ENCODE measurements at places on chromosomes 4 and X. TPM values are rescaled to one million over a fixed set of nuclear protein-coding genes. Genes with fewer than 3 reads are reported as not detected.

GRCh38 chrX:16208601-16209000 lies 41.3 kb downstream of the MAGEB17 start:
- no peak for DNase-seq

DNA sequence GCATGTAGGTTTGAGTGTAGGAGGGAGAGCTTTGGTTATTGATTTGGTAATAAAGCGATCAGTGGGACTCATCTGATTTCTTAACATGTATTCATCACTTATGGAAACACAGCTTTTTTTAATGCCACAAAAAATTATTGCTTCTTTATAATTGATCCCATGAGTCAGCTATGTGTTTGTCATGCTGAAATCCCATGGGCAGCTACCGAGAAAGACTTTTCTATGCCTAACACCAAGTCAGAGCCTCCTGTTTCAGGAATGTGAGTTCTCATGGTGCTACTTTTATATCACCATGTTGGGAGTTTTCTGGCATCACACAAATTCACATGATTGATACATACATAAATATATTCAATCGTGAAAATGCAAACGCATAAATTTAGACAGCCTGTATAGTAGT lies 165.7 kb downstream of the RAPGEF2 start:
- DNase-seq, result no peak

- DNase-seq, result peak; percentile 38
These were observed 1.3 kb downstream of the SH3TC1 start for GRCh38 chr4:8200302-8200975.

GRCh38 chr4:10025230-10025806 lies 4.0 kb upstream of the SLC2A9 start:
- no peak for DNase-seq

DNA sequence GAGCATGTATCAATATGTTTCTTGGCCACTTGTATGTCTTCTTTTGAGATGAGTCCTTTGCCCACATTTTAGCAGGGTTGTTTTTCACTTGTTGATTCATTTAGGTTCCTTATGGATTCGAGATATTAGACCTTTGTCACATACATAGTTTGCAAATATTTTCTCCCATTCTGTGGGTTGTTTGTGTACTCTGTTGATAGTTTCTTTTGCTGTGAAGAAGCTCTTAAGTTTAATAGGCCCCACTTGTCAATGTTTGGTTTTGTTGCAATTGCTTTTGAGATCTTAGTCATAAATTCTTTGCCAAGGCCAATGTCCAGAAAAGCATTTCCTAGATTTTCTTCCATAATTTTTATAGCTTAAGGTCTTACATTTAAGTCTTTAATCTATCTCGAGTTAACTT lies 280.7 kb upstream of the GALNT7 start:
- no peak for DNase-seq

DNA sequence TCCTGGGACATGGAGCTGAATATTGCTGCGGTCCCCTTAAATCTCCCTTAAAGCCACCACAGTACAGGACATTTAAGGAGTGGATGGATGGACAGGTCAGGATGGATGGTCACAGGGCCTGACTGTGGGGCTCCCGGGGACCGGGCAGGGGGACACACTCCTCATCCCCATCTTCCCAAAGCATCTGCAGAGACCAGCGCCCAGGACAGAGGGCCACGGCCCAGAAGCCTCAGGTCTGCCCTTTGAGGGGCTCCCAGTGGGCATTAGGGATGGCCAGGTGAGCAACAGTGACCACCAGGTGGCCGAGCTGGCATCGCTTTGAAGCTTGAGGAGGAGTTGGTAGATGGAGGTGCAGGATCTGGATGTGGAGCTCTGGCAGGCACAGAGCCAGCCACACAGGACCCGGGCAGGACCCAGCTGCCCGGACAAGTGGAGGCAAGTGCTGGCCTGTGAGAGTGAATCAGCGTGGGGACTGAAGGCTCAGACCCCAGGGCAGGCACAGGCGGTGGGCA lies 51.4 kb downstream of the ABLIM2 start:
- DNase-seq, result no peak

GRCh38 chr4:129972257-129972656 lies 876.3 kb downstream of the C4orf33 start:
- DNase-seq, result no peak

DNA sequence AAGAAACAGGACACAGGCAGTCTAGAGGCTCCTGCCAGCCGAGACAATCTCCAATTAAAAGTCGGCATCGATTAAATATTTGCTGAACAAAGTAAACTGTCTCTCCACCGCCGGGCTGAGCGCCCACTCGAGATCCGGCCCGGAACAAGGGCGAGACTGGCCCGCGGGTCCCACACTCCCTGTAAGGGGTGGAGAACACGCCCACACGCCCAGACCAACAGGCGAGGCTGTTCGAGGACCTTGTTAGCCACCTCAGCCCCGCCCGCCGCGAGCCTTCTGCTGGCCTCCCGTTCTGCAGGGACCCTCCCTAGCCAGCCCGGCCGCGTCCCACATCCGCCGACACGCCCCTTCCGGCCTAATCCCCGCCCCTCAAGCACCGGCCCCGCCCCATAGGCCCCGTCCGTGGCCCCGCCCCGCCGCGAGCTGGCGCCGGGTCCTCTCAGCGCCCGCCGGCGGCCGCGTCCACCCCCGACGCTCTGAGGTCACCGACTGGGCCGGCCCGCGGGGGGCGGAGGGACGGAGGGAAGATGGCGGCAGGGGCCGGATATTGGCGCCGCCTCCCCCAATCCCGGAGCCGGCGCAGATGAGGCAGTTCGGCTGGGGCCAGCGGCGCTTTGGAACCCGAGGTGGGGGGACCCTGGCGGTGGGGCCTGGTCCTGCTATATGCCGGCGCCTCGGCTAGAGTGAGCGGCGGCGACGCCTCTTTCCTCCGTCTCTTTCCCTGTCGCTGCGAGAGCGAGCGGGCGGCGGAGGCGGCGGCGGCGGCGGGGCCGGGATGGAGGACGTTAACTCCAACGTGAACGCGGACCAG lies at the start of gene SLAIN2:
Gene SLAIN2 (plus strand): TSS at position 565 of the 811 bp plus-strand sequence. CDS start 211 bp downstream, at position 776.
- DNase-seq, result peak; percentile 97

GRCh38 chrX:41734530-41734929 lies 10.5 kb downstream of the GPR82 start:
- DNase-seq, result peak; percentile 13

DNA sequence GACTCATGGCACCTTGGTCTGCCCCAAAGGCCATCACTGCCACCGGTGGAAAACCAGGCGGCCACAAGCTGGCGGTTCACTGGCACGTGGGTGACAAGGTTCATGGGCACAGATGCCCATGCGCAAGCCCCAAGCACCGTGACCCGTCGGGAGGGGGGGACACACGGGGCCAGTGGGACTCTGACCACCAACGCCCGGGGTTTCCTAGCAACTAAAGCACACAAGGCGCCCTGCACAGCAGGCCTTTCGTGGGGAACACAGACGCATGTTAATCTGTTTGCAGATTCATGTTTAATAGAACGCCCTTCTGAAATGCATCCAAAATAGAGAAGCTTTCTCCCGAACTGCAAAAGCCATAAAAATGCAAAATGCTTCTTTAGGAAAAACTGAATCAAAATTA lies 43.9 kb downstream of the FAM53A start:
- DNase-seq, result no peak

DNA sequence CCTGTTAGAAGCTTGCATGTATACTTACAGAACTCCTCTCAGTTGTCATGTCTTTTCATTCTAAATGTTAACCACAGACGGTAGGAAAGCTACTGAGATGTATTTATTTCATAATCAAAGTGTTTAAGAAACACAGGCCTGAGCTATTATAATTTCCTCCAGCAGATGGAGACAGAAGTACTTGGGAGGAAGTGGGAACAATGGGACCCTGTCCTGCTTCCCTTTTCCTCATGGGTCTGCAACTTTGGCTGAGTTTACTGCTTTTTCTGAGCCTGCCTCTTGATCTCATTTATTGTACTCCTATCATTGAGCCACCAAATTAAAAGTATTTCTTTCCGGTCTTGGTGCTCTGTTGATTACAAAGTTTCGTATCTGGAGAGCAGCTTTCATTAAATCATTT lies 67.7 kb upstream of the SPANXN2 start:
- peak; percentile 9 for DNase-seq

GRCh38 chr4:138217567-138217966 lies 24.6 kb downstream of the SLC7A11 start:
- DNase-seq, result no peak

The APLN gene
- total RNA-seq, result 0.19 TPM

The XK gene
- total RNA-seq, result 1.6 TPM

The PCYT1B gene
- 0.46 TPM for total RNA-seq

The TEX11 gene
- total RNA-seq, result not detected

The NXF2 gene
- total RNA-seq, result 0.15 TPM

The QRFPR gene
- 0.91 TPM for total RNA-seq

The PASD1 gene
- 0.12 TPM for total RNA-seq

Measured in H4 (cell line).